SW 1271 (cell line): ENCODE measurements at places on chromosomes 11 and 22.

- no peak for DNase-seq
Observed at GRCh38 chr11:48106166-48106565, 110.4 kb upstream of the OR4B1 start.

GRCh38 chr11:11454671-11455223 is 101.7 kb upstream of the CSNK2A3 start:
- DNase-seq, result no peak

GRCh38 chr11:13902523-13902922 is 60.0 kb upstream of the SPON1 start:
- DNase-seq, result no peak

DNA sequence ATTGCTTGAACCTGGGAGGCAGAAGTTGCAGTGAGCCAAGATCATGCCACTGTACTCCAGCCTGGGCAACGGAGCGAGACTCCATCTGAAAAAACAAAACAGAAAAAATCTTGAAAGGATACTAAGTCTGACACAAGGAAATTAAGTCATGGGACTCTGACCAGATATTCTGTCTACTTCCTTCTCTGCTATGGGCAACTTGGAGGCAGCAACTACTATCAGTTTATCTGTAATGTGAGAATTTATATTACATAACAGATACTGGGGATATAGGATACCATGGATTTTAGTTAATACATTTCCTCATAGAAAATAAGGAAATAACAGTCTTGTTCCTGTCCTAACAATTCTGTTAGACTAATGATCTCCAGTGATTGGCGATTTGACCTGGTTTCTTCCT is 1.6 kb upstream of the SGSM3 start:
- no peak for DNase-seq

DNA sequence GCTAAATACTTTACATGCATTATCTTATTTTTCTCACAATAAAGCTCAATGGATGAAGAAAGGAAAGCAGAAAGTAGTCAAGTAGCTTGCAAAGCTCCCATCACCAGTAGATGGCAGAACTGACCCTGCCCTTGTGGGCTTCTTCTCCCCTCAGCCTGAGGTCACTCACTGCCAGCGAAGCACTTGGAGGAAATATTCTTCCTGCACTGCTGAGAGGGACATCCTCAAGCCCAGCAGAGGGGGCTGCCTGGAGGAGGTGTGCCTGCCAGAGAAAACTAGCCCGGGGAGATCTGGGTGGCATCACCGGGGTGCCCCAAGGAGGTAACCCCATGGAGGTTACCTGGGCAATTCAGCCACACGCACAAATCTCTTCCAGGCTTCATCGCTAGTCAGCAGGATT is 6.6 kb downstream of the APOL4 start:
- peak; percentile 20 for DNase-seq

DNA sequence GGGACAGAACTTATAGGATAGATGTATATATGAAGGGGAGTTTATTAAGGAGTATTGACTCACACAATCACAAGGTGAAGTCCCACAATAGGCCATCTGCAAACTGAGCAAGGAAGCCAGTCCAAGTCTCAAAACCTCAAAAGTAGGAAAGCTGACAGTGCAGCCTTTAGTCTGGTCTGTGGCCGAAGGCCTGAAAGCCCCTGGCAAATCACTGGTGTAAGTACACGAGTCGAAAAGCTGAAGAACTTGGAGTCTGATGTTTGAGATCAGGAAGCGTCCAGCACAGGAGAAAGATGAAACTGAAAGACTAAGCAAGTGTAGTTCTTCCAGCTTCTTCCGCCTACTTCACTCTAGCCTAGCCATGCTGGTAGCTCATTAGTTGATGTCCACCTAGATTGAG is 799.6 kb upstream of the ARHGAP42 start:
- DNase-seq, result no peak

GRCh38 chr11:85831050-85831449 is 20.1 kb upstream of the SYTL2 start:
- DNase-seq, result no peak

DNA sequence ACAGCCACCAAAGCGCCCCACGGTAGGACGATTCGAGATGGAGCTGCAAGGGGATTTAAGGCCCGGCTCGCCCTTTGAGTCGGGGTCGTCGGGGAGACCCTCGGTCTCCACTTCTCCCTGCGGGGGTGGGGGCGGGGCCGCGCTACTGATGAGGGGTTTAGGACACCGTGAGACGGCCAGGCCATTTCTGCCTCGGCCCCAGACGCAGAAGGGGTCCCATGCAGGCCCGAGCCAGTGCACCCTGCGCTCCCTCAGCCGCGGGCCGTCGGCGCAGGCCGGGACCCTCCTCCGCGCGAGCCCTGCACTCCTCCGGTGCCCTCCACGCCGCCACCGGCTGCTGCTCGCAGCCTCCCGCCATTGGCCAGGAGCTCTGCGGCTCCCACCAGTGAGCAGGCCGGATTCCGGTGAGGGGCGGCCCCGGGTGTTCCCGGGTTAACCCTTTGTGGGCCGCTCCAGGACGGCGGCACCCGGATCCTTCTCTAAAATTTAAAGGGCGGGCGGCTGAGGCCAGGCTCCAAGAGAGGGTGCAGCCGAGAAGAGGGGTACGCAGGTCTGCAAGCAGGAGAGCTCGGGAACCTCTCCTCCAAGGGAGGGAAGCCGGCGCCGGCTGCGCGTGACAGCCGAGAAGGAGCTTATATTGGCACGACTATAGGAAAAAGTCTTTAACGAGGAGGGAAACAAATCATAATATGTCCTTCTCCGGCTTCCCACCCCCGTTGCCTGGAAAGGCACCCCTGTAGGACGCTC is 18.0 kb downstream of the CREB3L1 start:
- no peak for DNase-seq

- no peak for DNase-seq
Observed at GRCh38 chr11:38307455-38307854, 1709.4 kb upstream of the RAG2 start.

DNA sequence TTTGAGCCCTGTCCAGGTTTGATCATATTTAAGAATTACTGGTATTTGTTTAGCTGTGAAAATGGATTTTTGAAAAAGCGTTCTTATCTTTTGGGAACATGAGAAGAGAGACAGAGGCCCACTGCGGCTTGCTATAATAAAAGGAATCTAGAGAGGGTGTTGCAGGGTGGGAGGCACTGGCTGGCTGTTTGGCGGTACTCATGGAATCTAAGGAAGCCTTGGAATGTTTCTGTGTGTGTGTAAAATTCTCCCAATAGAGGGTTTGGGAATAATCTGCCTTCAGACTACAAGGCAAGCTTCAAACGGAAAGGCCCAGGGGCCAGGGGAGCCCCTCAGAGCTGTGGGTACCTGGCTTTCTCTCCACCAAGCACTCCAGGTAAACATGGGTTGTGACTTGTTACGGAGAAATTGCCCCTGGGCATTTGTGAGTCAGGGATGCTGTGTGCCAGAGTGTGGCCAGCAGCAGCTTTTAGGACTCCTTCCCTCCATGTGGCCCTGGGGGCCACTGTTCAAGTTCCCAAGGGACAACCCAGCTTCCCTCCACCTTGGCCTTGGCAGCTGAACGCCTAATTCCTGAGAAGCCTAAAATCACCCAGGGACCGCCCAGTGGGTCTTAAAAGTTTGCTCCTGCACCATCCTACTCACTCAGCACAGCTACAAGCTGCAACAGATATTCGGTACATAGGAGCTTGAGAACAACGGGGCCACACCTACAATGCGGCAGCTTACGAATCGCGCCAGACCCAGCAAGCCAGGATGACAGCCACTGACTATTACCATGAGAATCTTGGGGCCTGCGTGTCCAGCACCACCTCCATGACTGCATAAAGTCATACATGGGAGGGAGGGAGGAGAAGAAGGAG is 14.1 kb upstream of the SYT8 start:
- no peak for DNase-seq

DNA sequence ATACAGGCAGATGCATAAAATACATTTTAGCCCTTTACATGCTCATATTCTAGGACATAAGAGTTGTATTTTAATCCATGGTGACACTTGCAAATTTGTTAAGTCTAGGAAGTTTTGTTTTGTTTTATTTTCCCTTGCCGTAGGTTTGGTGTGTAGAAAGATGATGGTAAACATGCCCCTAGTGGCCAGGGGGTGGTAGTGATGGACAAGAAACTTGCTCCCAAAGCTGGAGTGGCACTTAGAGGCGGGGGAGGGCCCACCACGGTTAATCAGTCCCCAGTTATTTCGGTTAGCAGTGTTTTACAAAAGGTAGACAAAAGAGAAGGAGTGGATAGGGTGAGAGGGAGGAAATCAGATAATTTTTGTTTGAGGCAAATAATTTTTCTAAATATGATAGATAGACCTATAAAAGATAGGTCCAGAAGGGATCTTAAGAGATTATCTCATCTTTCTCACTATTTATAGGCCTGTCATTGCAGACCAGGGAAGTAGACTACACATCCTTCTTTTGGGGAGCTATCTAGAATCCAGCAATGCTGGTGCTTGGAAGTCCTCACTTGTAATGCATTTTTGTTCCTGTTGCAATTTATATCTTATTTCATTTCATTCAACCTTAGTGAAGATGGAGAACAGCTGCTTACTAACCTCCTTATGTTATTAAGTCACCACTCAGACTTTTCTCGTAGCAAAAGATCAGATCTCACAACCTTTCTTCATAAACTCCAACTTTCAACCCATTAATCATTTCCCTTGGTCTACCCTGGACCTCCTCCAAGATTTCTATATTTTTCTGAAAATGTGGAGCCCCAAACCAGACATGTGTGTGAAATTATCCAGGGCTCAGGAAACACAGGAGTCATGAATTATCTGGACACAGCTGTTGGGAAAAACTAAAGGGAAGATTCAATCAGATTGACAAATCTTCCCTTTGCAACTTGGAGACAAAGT is 5.9 kb upstream of the BDNF start:
- no peak for DNase-seq

- peak; percentile 55 for DNase-seq
Observed at GRCh38 chr11:12232817-12233601, 122.6 kb downstream of the MICAL2 start.

GRCh38 chr11:47986742-47987141 is 6.4 kb downstream of the PTPRJ start:
- no peak for DNase-seq

- no peak for DNase-seq
Observed at GRCh38 chr11:66976028-66976467, 944 bp downstream of the C11orf86 start.

- no peak for DNase-seq
Observed at GRCh38 chr11:40754297-40754696, 705.2 kb downstream of the LRRC4C start.

- DNase-seq, result no peak
Observed at GRCh38 chr11:2531277-2531986, 86.6 kb downstream of the KCNQ1 start.

- no peak for DNase-seq
Observed at GRCh38 chr22:49349181-49349835, 478.4 kb downstream of the BRD1 start.

- no peak for DNase-seq
Observed at GRCh38 chr11:94546162-94546470, 2.4 kb downstream of the FUT4 start.

DNA sequence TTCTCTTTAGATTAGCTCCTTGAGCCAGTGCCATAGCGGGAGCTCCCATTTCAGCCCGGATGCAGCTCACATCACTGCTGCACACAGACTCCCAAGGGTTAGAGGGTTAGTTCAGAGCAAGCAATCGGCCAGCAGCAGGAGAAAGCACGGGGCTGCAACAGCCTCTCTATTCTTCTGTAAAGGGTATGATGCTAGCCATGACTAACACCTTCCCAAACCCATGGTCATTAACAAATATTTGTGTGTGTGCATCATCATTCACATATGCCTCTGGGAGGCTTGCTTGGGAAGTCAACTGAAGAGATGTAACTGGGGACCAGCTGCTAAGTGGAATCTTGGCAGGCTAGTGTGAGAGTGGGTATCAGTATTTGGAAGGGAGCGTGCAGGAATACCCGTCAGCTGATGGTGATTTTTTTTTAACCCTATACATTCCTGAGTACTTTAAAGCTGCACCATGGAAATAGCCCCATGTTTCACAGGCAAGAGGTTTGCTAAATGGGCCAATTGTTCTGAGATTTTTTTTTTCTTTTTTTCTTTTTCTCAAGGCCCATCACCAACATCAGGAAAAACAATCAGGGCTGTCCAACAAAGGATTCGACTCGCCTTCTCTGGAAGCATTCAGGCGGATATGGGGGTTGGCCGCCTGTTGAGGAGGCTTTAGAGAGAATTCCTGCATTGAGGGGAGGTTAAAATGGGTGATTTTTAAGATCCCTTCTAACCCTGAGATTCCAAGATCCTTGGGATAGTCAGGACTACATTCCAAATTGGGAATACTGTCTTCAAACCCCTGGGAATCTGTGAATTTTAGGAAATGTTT is 33.2 kb upstream of the CCDC89 start:
- peak; percentile 99 for DNase-seq

DNA sequence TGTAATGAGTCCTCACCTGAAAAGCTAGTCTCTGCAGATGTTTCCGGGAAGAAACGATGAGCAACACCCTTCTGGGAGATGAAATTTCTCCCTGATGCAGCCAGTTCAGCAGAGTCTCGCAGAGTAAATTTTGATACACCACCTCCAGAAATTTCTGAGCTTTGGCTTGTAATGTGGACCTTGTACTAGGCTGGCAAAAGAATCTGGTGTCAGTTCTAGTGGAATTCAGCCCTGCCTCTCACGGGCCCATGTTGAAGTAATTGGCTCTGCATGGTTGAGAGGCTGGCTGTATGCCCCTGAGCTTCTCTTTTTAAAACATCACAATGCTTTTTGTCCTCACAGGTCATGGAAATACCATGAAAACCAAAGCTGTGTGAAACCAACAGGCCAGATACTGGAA is at the start of gene GLYAT:
TSS of gene GLYAT (minus strand) at position 125 of the 400 bp plus-strand sequence. CDS start 7,447 bp downstream, outside the sequence.
- DNase-seq, result no peak

DNA sequence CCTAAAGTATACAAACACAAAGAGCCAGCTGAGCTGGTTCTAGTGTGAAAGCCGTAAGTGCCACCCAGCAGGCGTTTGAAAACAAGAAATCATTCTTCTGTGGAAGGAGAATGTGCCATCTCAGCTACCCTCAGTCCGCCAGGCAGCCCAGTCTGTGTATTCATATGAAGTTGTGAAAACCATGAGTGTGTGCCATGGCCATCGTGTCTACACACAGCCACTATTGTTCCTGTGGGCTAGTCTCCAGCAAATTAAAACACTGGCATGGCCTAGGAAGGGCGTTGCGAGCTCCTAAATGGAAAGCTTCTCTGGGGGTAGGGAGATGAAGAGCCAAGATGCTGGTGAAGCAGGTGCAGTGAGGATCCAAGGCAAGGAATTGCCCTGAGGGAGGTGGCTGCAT is 51.5 kb upstream of the HORMAD2 start:
- DNase-seq, result no peak
